ENCODE measurements at places on chromosomes 12 and 14.

DNA sequence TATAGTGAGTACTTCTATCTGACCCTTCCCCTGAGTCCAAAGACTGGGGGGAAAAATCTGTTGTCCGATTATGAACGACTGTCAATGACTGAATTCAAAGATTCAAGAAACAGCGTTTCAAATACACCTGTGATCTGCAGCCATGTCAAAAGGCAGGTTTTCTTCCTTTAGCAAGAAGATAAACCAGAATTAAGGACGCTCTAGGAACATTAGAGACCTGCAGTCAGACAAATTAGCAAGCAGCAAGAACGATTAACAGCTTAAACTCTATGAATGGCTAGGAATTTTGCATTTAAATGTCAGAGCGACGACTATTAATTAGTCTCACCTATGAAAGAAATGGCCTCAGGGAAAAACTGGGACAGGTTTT lies 2.1 kb downstream of the DUSP6 start:
- no peak for DNase-seq

DNA sequence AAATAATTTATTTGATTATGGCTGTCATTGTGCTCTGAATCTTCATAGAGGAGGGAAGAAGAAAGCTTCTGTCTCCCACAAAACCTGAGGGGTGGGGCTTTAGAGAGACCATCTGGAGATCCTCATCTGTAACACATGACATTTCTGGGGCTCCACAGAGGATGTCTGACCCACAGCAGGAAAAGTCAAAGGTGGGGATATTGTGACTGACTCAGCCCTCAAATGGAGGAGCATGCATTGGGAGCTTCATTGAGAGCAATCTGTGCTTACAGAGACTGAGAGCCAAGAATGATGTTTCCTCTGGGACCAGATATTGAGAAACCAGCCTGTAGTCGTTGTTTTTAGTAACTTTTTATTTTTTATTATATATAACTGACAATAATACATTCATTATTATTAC lies 158.7 kb downstream of the SYT1 start:
- DNase-seq, result no peak

DNA sequence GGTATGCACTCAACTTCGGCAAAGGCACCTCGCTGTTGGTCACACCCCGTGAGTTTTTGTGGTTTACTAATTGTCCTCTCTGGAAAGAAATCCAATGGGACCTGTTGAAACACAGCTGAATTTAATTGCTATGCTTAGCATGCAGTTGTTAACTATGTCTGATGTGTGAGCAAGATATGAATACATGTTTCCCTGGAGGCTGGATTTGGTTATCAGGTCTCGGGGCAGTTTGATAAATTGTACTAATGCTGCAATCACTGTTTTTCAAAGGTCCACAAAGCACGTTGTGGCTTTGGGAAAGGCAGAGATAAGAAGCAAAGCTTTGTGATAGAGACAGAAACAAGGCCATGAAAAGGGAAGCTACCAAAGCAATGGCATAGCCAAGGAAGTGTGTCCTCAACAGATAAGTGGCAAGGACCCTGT lies 91.3 kb downstream of the DAD1 start:
- DNase-seq, result no peak

DNA sequence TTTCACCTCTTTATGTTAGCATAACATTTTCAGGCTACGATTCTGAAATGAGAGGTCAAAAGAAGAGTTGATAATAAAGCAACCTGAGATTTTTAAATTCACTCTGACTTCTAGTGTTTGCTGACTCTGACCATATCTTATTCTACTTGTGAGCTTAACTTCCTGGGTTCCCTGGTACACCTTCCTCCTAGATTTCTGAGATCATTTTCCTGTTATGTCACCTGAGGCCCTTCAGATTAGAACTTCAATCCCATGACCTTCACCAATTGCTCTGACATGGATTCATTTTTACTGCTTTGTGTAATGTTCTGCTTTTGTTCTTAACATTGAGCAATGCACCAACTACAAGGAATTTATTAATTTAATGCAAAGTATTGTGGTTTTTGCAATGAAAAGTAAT lies 542.9 kb upstream of the FLRT2 start:
- no peak for DNase-seq

All from neuronal stem cell (in vitro differentiated cells).